ENCODE measurements at places on chromosomes 1 and 21.
A peak's percentile ranks its signal among the peaks of the same experiment; 100 is the strongest.

GRCh38 chr1:163768576-163768975, 446.8 kb downstream of the NUF2 start:
- peak; percentile 32 for DNase-seq

- no peak for DNase-seq
Measured at GRCh38 chr1:247845693-247846017, 4.0 kb upstream of the OR11L1 start.

DNA sequence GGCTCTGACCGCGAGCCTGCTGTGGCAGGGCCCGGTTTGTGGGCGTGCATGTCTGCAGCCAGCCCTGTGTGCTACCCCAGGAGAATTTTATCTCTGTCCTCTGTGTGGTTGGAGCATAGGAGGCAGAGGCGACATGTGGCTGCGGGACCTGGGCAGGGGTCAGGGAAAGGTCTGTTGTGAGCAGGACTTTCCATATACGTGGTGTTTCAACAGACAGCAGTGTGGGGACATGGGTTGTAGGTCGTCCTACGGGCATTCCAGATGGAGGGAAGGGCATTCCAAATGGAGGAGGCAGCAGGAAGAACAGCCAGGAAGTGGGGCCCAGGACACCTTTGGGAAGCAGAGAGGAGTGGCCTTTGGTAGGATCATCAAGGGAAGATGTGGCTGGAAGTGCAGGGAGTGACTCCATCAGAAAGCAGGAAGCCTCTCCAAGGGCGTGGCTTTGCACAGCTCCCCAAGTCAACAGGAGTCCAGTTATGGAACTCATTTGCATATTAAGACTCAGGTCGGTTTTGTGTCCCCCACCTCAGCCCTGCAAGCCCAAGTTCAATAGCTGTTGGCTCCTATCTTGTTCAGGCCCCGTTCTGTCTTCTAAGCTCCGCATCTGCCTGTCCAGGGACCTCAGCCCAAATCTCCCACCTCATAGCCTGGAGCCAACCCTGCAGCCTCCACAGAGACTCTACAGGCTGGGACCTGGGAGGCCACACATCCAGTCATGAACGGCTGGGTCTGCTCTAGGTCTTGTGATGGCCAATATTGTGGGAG, 309.1 kb downstream of the MATN1 start:
- no peak for DNase-seq

GRCh38 chr1:177287994-177288393, 117.2 kb downstream of the BRINP2 start:
- no peak for DNase-seq

DNA sequence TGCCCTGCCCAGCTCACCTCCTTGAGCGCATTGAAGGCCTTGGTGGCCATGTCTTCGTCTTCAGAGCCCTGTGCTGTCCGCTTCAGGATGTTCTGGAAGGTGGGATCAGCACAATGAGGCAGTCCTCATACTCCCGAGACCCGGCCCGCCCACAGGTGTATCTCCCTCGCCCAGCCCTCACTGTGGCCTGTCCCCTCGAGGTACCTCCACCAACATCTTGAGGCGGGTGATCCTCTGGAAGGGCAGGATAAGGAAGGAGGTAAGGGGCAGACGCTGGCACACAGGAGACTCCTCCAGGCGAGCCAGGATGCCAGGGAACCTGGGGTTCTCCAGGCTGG, 7.1 kb downstream of the ARHGEF19 start:
- DNase-seq, result no peak

- DNase-seq, result no peak
Measured at GRCh38 chr1:57957576-57957975, 533.7 kb upstream of the DAB1 start.

- peak; percentile 55 for DNase-seq
Measured at GRCh38 chr1:93489756-93490155, 41.8 kb downstream of the FNBP1L start.

DNA sequence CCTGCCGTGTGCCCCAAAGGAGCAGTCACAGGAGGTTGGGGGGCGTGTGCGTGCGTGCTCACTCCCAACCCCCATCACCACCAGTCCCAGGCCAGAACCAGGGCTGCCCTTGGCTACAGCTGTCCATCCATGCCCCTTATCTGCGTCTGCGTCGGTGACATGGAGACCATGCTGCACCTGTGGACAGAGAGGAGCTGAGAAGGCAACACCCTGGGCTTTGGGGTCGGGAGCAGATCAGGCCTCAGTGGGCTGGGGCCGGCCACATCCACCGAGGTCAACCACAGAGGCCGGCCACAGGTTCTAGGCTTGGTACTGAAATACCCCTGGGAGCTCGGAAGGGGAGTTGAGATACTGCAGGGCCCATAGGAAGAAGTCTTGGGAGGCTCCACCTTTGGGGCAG, 23.5 kb downstream of the COL6A1 start:
- no peak for DNase-seq

DNA sequence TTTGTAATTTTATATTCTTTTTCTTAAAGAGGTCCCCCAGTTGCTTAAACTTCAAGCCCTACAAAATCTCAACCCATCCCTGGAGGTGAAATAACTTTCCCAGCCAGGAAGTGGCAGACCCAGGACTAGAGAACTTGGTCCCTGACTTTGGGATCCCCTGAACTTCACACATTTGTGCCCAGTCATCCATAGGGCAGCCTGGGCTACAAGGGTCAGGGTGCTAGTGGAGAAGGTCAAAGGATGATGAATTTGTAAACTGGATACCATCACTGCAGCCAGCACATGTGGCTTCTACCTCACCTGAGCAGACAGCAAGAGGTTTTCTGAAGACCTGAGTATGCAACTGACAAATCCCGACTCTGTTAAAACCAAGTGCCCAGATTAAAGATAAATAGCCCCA, 31.4 kb downstream of the HIVEP3 start:
- DNase-seq, result no peak

DNA sequence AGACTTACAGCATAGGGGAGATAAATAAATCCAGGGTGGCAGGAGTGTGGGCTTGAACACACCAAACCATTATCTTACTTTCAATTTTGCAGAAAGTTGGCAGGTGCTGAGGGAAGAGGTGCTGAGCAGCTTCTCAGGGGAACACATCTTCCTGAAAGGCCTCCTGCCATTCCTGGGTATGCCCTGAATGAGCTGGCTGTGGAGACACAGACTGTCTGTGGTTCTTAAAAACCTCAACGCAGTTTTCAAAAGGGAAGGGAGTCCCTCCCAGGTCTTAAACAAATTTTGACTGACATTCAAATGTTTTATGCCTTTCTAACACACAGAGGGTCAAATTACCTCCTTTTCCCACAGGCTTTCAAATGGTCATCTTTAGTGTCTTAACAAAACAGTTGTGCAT, 166.9 kb downstream of the TNFSF18 start:
- DNase-seq, result no peak

- peak; percentile 92 for DNase-seq
Measured at GRCh38 chr1:77347646-77348045, 65.8 kb downstream of the AK5 start.

- DNase-seq, result peak; percentile 44
Measured at GRCh38 chr1:241658081-241658793, 6.2 kb downstream of the WDR64 start.

DNA sequence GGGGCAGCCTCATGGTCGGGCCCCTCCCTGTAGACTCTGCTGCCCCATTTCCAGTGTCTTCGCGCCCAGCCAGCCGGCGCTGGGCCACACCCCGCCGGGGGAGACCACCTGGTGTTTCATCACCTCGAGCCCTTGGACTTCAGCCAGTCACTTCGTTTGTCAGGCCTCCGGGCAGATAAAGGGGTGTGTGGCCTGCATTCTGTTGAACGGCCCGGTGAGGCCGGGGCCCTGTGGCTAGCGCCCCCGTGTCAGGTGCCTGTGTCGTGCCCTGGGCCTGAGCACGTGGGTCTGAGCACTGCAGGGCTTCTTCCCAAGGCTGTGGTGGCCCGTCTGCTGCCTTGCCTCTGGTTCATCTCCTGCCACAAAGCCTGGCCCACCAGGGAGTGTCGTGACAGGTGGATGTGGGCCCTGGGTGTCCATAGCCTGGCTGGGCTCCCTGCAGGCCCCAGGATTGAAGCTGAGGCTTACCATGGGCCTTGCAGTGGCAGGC, 65.2 kb upstream of the DIP2A start:
- DNase-seq, result no peak

- DNase-seq, result no peak
Measured at GRCh38 chr1:12453400-12454343, 164.3 kb downstream of the DHRS3 start.

GRCh38 chr1:99131546-99131945, 126.9 kb upstream of the PLPPR5 start:
- no peak for DNase-seq

DNA sequence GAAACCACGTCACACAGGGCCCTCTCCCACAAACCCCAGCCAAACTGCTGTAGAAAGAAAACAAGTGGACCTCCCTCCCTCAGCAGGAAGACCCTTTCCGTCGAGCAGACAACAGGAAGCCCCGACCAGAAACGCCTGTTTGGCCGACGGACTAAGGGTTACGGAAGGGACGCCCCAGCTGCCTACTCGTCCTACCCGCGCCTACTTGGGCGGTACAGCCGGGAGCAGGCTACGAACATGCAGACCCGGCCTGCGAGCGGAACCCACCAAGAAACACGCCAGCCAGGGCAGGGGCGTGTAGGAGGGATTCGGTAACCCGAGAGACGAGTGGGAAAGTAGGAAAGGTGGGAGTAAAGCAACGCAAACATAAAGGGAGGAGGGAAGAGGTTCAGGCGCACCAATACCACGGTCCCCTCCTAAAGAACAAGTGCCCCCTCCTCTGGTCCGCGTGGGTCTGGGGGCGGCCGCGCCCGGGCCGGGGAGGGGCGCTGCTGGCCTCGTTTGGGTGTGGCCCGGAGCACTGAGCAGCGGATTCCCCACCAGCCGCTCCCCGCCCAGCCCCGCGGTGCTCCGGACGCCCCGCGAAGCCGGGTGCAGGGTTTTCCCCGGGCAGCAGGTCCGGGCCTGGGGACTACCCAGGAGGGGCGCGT, 450 bp downstream of the S100A10 start:
- DNase-seq, result no peak

DNA sequence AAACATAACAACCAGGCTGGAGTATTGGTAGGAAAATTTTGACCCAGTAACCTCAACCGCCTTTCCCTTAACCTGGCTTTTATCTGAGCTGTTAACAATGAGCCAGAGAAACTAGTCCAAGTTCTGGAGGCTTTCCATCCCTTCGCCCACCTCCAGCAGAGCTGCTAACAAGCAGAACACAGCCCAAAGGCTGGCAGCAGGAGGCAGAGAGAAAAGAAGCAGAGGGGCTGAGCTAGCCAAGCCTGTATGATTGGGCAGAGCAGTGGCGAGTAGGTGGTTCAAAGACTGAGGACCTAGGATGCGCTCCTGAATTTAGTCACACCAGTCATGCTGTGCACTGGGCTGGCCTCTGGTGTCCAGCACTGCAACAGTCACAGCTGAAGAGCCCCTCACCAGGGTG, 123.0 kb downstream of the TNR start:
- no peak for DNase-seq

- no peak for DNase-seq
Measured at GRCh38 chr1:158407092-158407491, 7.8 kb upstream of the OR10T2 start.

DNA sequence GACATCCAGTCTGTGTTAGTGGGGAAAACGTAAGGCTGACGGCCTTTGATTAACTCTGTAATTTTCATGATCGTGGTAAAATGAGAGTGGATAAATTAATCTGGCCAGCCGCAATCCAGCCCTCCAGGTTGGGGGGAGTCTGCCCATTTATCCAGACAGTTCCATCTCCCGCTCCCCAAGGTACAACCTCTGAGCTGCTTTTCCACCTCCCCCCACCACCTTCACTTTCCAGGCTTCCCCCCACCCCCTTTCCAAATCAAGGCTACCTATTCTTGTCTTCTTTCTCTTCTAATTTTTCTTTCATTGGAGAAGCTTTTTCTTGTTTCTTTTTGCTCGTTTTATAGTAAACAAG, 6.0 kb downstream of the MIER1 start:
- no peak for DNase-seq

DNA sequence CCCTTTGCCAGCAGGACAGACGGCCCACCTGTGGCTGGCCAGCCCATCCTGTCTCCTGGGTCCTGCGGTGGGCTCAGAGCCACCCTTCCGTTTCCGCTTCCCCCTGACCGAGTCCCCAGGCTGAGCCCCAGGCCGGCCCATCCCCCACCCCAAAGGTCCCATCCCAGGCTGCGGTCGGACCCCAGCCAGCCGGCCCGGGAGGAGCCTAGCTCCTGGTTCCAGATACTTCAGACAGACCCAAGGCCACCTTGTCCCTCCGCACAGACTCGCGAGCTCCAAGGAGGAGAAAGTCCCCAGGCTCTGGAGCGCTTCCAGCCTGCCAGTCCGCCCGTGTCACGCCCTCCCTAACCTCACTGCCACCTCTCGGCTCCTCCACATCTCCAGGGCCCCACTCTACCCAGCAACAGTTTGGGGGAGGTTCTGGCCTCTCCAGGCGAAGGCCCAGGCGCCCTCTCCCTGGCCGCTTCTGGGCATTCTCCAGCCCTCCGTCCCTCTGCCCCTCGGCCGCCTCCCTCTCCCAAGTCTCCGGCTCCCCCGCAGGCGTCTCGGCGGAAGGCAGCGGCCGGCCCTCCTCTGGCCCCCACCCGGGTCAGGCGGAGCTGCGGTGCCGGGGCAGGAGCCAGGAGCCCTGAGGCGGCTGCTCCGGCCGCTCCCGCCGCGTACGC, 835 bp downstream of the LRRN2 start:
- DNase-seq, result no peak

- peak; percentile 17 for DNase-seq
Measured at GRCh38 chr1:6171548-6172124, 8.5 kb downstream of the CHD5 start.

GRCh38 chr21:34592120-34592955, 22.6 kb downstream of the RCAN1 start:
- DNase-seq, result no peak

DNA sequence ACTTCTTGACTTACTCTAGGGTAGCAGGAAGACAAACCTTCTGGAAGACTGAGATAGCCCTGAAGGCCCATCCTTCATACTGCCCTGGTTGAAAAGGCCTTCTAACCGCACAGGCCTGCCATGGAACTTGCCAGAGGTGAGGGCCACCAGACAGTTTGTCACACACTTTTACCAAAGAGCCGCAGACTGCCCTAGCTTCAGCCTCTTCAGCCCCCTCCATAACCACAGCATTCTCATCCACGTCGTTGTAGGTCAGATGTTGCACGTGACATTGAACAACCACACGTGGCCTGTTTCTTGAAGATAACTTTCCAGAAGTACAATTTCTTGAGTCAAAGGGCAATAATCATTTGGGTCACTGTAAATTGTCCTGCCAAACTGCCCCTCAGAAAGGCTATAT, 18.9 kb downstream of the ZNF362 start:
- DNase-seq, result no peak

DNA sequence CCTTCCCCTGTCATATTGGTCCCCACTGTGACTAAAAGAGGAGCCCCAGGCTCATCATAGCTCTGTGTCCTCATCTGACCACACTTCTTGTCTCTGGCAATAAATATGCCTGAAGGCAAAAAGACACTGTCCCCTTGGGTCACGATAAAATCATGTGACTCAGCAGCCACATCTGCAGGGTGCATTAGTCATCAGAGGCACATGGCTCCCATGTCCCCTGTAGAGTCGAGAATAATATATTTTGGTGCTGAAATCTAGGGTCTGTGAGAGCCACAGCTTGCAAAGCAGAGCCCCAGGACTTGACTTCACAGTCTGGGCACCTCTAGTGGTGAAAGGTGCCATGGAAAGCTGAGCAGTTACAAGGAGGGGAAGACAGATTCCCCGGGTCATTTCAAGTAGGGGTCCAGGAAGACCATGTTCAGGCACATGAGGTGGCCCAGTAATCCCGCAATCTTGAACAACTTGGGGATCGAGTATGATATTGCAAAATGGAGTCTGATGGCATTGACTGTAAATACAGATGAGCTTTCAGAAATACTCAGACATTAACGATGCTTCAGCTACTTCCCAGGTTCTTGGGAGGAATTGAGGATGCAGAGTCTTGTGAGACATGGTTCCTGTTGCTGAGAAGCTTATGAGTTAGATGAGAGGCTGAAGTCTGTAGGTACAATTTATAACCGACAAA, 68.6 kb downstream of the SLC35F3 start:
- no peak for DNase-seq

All from AG10803 (cell line).